Astrocyte of the cerebellum (primary cell): ENCODE measurements at places on chromosomes 16 and 17.

- DNase-seq = no peak
These were observed 27.7 kb downstream of the CNTROB start for GRCh38 chr17:7959503-7960253.

DNA sequence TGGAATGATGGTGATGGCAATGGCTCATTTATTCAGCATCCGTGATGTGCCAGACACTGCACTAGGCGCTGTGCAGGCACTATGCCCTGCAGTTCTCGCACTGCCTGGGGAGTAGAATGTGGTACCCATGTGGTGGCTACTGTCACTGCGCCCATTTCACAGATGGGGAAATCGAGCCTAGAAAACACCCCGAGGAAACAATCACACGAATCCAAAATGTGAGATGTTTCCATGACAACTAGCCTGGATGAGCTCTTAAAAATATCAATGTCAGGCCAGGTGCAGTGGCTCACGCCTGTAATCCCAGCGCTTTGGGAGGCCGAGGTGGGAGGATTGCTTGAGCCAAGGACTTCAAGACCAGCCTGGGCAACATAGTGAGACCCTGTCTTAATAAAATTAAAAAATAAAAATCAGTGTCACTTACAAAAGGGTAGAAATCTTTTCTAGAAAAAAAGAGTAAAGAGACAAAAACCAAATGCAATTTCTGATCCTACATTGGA is 57.9 kb upstream of the TNRC6A start:
- DNase-seq = no peak

DNA sequence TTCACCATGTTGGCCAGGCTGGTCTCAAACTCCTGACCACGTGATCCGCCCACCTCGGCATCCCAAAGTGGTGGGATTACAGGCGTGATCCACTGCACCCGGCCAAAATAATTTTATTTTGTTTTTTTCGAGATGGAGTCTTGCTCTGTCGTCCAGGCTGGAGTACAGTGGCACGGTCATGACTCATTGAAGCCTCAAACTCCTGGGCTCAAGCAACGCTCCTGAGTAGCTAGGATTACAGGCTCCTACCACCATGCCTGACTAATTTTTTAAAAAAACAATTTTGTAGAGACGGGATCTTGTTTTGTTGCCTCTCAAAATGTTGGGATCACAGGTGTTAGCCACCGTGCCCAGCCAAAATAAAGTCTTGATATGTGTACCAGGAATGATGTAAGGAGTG is 2.4 kb upstream of the TTLL6 start:
- no peak for DNase-seq

GRCh38 chr16:57893559-57894389 is 77.2 kb downstream of the CNGB1 start:
- DNase-seq = peak; percentile 40

- DNase-seq = no peak
These were observed 412 bp upstream of the ADGRG3 start for GRCh38 chr16:57667526-57668262.
